NCI-H1694 treated with DMSO at 0.1 percent for 48 hours (cell line): ENCODE measurements at places on chromosomes 1 and 21.

- DNase-seq: no peak
These were observed 12.4 kb downstream of the RNF220 start for GRCh38 chr1:44417351-44418021.

- peak; percentile 1 for DNase-seq
These were observed 76.3 kb downstream of the NPHP4 start for GRCh38 chr1:5915587-5916571.

DNA sequence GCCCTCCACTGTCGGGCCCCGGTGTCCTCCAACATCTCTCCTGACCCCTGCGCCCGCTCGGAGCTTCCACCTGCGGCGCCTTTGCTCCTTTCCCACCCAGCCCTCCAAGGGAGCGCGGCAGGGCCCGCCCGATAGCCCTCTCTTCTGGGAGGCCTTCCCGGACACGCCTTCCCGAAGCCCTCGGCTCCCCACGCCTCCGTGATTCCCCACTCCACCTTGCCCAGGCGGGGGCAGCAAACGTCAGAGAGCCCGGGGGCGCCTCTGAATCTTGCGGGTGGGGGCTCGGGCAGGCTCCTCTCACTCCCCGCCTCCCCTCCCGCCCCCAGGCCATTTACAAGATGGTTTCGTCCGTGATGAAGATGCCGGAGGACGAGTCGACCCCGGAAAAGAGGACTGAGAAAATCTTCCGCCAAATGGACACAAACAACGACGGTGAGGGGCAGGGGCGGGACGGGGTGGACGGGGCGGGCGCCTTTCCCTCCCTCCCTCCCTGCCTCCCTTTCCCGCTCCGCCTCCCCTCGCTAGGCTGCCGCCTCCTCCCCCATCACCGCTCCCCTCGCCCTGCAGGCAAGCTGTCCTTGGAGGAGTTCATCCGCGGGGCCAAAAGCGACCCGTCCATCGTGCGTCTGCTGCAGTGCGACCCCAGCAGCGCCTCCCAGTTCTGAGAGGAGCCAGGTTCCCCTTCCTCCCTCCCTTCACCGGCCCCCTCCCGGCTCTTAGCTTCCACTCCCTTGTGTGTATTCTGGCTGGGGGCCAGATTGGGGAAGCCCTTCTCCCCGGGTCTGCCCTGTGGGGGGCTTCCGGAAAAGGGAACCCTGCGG, 7.1 kb downstream of the HPCA start:
- peak; percentile 50 for DNase-seq

DNA sequence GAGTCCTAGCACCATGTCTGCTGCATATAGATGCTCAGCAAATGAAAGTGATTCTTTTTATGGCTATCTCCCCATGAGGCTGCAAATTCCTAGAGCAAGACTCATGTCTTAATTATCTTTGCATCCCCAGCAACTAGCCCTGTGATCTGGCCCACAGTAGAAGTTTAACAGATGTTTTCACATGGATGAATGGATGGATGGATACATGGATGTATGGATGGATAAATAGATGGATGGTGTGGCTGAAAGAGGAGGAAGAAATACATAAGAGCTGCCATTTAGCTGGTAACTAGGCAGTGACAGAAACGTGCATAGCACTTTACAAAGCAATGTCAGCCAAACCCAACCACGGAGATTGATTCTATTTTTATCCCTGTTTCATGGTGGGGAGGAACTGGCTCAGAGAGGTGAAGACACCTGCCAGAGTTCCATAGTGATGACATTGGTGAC, 32.7 kb upstream of the ZBTB40 start:
- DNase-seq: peak; percentile 37

DNA sequence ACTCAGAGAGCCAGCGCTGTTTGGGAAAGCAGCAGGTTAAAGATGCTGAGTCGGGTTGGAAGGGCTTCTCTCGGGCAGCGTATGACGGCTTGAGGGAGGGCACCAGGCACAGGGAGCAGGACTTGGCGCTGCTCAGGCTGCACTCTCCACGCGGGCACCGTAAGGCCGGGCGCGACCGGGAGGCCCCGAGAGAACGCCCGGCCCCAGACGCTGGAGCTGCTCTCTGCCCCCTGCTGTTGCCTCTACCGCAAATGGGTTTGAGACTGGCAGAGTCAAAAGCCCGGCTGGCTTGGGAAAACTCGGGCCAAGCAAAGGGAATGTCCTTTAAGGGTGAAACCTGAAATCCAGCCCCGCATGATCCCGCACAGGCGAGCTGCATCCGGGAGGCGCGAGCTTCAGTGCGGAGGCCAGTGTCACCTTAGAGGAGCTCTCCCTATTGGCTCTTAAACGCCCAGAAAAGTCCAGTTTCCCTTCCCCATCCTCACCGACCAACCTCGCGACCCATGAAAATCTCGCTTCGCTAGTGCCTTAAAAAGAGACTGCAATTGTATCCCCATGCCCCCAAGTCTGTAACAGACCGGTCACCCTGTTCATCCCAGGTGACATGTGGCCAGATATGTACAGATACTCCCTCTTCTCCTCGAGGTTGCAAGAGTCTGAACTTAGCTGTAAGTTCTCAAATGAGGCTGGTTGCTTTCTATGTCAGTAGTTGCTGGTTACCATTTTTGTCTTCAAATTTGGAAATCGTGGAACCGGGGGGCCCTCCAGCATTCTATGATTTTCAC, 1.1 kb downstream of the PRRX1 start:
- DNase-seq: no peak

GRCh38 chr1:19757641-19758040, 42.1 kb downstream of the TMCO4 start:
- DNase-seq: no peak

- DNase-seq: no peak
These were observed 5.2 kb downstream of the FAAH start for GRCh38 chr1:46399307-46399706.

- no peak for DNase-seq
These were observed 2.9 kb downstream of the DNASE2B start for GRCh38 chr1:84401156-84401555.

- no peak for DNase-seq
These were observed 47.3 kb upstream of the LYPLAL1 start for GRCh38 chr1:219126377-219126776.

DNA sequence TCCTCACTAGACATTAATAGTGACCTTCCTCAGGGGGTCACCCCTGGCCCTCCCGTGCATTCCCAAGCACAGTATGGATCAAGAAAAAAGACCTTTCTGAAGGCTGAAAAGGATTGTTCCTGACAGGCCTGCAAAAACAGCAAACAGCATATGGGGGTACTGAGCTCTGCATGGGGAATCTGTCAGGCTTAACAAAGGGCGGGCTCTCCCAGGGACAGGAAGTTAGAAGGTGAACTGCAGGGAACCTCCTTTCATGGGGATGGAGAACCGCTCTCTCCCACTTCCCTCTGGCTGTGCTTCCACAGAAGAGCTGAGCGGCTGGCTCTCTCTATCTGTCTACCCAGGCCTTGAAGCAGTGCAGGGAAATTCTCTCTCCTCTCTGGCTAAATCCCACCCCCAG, 91.7 kb downstream of the DTL start:
- DNase-seq: no peak

- DNase-seq: no peak
These were observed 54.6 kb downstream of the RAP1GAP start for GRCh38 chr1:21614419-21615115.

GRCh38 chr1:178847396-178847849, 23.5 kb downstream of the ANGPTL1 start:
- no peak for DNase-seq

- no peak for DNase-seq
These were observed 128.6 kb downstream of the PRDM2 start for GRCh38 chr1:13828454-13829151.

- peak; percentile 48 for DNase-seq
These were observed 24.4 kb downstream of the FOXO6 start for GRCh38 chr1:41385398-41386195.

DNA sequence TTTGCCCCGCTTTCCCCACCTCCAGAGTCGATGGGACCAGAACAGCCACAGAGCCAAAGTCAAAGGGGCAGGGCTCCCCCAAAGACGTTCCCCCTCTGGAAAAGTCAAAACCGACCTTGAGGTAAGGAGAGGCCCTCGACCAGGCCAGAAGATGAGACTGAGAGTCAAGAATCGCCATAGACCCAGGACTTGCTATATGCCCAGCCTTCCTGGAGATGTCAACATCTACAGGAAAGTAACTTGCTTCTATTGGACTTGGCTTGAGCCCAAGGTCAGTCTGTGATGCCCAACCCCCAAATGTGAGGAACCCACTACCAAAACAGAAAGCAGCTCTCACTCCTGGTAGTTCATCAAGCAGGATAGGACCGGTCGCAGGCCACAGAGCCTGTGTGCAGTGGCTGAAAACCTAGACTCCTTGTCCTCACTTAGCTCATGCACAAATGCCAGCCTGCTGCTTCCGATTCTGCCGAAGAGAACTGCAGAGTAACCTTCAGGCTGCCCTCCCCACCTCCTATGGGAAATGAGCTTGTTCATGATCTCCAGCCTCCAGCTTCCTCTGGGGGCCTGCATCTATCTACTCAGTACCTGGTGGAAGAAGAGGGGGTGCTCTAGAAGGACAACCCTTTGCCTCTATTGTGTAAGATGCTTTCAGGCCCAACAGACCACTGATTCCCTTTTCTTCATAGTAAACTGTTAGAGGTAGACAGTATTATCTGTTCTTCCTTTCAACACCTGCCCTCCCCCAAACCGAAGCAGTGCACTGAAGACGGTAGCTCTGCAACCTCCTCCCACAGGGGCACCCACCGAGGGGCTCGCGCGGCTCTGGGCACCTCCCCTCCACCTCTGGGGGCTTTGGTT, 1.4 kb downstream of the ACOT7 start:
- DNase-seq: no peak

- no peak for DNase-seq
These were observed 43.7 kb downstream of the CHAF1B start for GRCh38 chr21:36428761-36429432.

- DNase-seq: no peak
These were observed 892.6 kb downstream of the KCNT2 start for GRCh38 chr1:195715652-195716051.

GRCh38 chr1:218459878-218460711, 115.0 kb downstream of the TGFB2 start:
- DNase-seq: no peak

DNA sequence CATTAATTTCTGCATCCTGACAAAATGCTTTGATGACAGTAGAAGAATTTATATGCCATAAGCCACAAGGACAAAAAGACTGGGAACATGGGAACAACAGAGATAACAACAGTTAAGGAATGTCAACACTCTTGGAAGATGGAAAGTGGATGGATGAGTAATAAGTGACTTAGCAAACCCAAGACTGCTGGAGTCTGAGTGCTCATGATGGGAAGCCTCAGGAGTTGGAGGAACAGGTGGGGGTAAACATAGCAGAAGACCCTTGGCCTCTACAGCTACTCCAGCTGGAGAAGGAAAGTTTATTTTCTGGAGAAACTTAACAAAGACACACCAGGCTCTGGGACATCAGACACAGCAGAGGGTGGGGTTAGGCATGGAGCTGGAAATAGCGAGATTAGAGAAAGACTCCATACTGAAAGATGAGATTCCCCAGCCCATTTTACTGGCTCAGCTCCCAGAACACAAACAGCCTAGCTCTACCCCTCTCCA, 13.6 kb downstream of the G0S2 start:
- no peak for DNase-seq

DNA sequence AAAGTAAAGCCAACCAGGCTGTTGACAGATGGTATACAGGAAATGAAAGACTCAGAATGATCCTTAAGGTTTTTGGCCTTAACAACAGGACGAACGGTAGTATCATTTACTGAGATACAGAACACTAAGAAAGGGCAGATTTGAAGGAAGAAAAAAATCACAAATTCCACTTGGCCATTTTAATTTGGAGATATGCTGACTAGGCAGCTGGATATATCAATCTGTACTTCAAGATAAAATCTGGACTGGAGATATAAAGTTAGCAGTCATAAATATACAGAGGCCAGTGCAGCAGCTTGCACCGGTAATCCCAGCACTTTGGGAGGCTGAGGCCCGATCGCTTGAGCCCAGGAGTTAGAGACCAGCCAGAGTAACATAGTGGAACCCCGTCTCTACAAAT, 1.3 kb downstream of the NVL start:
- no peak for DNase-seq

GRCh38 chr1:151801846-151802245, 3.4 kb downstream of the LINGO4 start:
- no peak for DNase-seq

DNA sequence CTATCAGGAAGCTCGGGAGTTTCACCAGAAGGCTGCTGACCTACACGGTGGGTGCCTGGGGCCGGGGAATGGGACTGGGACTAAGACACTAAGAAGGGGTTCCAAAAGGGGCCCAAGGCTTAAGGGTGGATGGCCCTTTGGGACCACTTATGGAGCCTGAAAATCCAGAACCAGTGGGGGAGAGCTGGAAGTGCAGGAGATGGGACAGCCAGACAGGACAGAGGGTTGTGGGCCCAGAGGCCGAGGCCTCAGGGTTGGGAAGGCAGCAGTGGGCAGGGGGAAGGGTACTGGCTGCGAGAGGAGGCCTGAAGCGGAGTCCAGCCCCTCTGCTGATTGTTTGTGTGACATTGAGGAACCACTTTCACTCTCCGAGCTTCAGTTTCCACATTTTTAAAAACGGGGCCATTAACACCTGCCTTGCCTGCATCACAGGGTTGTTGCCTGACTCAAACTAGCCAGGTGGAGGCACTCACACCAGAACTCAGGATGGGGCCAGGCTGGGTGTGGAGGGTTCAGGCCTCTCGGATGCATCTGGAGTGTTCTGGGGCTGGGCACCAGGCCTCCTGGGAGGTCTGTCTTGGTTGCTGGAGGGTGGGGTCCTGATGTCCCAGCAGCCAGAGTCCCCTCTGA, 3.0 kb downstream of the TTC24 start:
- no peak for DNase-seq

GRCh38 chr1:232904566-232904965, 45.8 kb upstream of the NTPCR start:
- no peak for DNase-seq

DNA sequence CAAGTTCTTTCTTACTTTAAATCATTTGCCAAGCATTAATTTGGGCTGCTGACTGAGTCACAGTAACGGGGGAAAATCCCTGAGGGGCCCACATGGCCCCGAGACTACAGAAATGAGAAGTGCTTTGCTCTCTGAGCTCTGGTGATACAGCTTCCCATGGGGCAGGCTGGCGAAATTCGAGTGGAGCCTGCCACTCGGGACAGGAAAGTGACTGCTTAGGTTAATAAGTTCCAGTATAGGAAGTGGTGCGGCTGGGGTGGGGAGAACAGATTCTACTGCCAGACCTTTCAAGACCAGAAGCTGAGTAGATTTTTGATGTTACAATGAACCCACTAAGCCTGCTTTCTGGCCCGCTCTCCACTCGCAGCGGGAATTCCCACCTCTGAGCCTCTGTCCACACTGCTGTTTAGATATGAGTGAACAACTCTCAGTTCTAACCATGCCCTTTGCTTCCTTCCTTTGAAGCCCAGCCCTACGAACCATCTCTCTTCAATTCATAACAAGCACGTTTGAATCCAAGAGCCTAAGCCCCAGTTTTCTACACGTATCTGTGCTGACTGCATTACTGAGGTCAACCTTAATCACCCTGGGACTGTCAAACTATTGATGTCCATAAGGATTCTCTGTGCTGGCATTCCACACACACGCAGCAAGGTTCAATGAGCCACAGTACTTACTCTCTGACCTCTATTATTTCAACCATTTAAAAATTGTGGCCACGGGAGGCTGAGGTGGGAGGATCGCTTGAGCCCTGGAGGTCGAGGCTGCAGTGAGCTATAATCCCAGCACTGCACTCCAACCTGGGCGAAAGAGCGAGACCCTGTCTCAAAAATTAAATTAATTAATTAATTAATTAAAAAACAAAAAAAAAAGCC, 9.6 kb downstream of the ZBTB17 start:
- DNase-seq: no peak

GRCh38 chr1:182395906-182396305, 4.3 kb upstream of the GLUL start:
- DNase-seq: no peak
